ENCODE measurements at places on chromosomes 7 and 10.

GRCh38 chr10:21100871-21101514, 203.9 kb upstream of the NEBL start:
- DNase-seq, result no peak

- DNase-seq, result no peak
Observed at GRCh38 chr10:114374053-114374791, 30.1 kb downstream of the AFAP1L2 start.

DNA sequence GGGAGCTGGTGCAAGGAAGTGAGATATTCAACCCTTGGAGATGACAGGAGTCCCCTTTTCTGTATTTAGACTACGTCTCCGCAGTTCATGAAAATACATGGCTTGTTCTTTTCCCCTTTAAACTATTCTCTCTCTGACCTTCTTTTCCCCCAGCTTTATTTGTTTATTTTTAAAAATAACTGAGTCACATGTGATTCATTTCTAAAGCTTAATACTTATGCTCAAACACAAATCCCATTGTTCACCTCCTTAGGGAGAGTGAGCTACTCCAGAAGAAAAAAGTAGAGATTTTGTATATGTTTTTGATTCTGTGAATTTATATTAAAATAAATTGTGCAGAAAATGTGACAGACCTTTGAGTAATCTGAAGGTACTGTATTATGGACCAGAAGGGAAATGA, 35.9 kb upstream of the FZD1 start:
- no peak for DNase-seq

- DNase-seq, result no peak
Observed at GRCh38 chr7:74338366-74339108, 49.3 kb downstream of the CLIP2 start.

DNA sequence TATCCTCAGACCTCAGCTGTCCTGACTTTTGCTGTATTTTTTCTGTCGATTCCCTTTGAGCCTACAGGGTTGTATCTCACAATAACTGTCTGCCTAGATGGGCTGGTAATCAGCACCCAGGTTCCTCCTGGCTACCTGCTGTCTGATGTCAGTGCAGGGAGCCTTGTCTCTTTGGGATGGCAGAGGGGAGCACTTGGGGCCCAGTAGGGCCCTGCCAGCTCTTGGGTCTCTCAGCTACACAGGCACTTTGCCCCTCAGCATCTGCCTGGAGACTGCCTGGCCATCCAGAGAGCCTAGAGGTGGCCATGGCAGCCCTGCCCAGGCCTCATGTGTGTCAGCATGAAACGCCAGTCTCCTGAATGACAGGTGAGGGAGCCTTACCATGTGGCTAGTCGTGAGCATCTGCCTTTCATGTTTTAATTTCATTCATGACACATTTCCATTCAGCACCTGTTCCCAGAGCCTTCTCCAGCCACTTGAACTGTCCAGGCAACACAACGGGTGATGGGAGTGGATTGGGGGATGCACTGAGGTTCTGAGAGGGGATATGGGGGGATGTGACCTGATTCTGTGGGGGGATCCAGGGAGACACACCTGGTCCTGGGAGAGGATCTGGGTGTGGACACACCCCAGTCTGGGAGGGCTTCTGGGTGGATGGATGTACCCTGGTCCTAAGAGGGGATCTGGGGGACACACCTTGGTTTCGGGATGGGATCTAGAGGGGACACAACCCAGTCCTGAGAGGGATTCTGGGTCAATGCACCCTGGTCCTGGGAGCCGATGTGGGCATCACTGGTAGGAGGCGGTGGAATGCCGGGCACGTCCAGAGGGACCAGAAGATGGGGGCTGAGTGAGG, 21.9 kb downstream of the ADCY1 start:
- DNase-seq, result no peak

GRCh38 chr10:130135676-130136225, 440 bp upstream of the GLRX3 start:
- DNase-seq, result no peak
